ENCODE measurements at places on chromosomes 5 and 9. TPM values are rescaled to one million over a fixed set of nuclear protein-coding genes. Genes with fewer than 3 reads are reported as not detected.

The SPATA6L gene
- total RNA-seq = 0.46 TPM

The PCDHGC4 gene
- 0.72 TPM for total RNA-seq

The LCN9 gene
- total RNA-seq = 2.0 TPM

- no peak overlapping the region for H3K27ac ChIP-seq
- no peak for DNase-seq
- no peak overlapping the region for H3K4me3 ChIP-seq
- no peaks in the 10 kb centered on the region for H3K27me3 ChIP-seq
- H3K36me3 ChIP-seq = peaks cover 15% of the 10 kb centered on the region
- no peaks in the 10 kb centered on the region for H3K4me1 ChIP-seq
Measured at GRCh38 chr9:131165523-131165922, 40.1 kb downstream of the NUP214 start.

- H3K36me3 ChIP-seq = no peaks in the 10 kb centered on the region
- DNase-seq = no peak
- no peak overlapping the region for H3K27ac ChIP-seq
- peaks cover 6% of the 10 kb centered on the region for H3K27me3 ChIP-seq
Measured at GRCh38 chr5:86756839-86757238, 139.1 kb downstream of the COX7C start.

GRCh38 chr5:176630681-176631222 is 277 bp downstream of the EIF4E1B start:
- peak overlapping the region; percentile 62 for H3K4me3 ChIP-seq
- peaks cover 9% of the 10 kb centered on the region for H3K4me1 ChIP-seq
- peaks cover 2% of the 10 kb centered on the region for H3K36me3 ChIP-seq
- no peak for DNase-seq
- no peak overlapping the region for H3K27ac ChIP-seq

GRCh38 chr5:142151436-142152383 is 43.1 kb downstream of the NDFIP1 start:
- H3K4me1 ChIP-seq = peaks cover 2% of the 10 kb centered on the region
- H3K27ac ChIP-seq = no peak overlapping the region
- H3K4me3 ChIP-seq = no peak overlapping the region
- peaks cover 8% of the 10 kb centered on the region for H3K36me3 ChIP-seq

DNA sequence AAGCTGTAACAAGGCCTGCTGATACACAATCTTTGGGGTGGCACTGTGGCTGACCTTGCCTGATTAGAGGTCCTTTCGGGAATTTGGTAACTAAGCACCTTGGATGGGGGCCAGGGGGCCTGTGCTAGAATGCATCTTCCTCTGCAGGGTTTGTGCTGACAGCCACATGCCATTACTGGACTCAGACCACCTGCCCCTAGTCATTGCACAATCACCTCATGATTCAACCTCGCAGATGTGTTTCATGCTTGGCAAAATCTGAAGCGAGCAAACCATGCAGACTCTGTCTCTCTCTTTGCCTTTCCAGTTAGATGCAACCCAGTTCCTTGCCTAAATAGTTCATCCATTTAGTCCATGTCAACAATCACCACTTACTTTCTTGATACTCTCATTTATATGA is 96.5 kb upstream of the ERCC6L2 start:
- peaks cover 30% of the 10 kb centered on the region for H3K4me1 ChIP-seq
- no peak overlapping the region for H3K4me3 ChIP-seq
- no peak overlapping the region for H3K27ac ChIP-seq
- H3K27me3 ChIP-seq = no peaks in the 10 kb centered on the region

DNA sequence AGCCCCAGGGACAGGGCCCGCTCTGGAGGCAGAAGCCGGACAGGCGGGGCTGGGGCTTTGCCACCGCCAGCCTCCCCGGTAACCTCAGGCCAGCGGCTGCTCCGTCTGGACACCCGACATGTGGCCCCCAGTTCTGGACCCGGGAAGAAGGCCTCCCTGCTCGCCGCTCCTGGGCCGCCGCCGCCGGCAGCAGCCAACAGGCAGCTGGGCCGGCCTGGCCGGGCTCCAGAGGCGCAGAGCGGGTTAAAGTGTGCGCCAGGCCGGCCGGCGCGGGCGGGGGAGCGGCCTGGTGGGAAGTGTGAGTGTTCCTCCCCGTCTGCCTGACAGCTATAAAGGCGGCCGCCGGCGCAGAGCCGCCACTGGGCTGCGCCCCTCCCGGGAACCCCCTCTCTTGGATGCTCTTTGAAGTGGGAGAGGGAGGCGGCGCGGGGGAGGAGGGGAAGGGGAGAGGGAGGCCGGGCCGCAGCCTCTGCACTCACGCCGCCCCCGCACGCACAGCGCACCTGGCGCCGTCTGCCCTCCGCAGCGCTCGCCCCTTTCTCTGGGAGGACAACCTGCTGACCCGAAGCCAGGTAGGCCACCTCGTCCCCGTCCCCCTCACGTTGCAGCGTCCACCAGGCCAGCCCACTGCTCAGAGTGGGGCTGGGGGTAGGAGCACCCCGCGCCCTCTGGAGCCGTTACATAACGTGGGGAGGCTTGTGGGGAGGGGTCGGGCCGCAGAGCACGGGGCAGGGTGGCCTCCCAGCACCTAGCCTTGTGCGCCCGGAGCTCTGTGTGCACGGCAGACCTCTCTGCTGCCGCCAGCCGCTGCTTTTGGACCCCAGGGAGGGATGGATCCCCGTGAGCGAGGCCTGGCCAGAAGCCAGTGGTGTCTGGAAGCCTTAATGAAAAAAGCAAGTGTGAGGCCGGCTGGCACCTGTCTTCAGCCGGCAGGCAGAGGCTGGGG is at the start of gene ADAMTSL2:
Gene ADAMTSL2 (plus strand): TSS at position 359 of the 946 bp plus-strand sequence. CDS start 2,009 bp downstream, outside the sequence.
- no peak for DNase-seq
- H3K36me3 ChIP-seq = no peaks in the 10 kb centered on the region
- H3K4me1 ChIP-seq = peaks cover 4% of the 10 kb centered on the region
- H3K4me3 ChIP-seq = no peak within 1 kb of the TSS
- H3K27ac ChIP-seq = peak within 1 kb of the TSS; percentile 13
- peaks cover 5% of the 10 kb centered on the region for H3K27me3 ChIP-seq
